ENCODE measurements at places on chromosomes 4 and X. TPM values are rescaled to one million over a fixed set of nuclear protein-coding genes. Genes with fewer than 3 reads are reported as not detected.

DUX4 gene
- total RNA-seq, result not detected

ARL9 gene
- 0.37 TPM for total RNA-seq

KLKB1 gene
- total RNA-seq, result not detected

ATP1B4 gene
- total RNA-seq, result not detected

CFAP99 gene
- total RNA-seq, result not detected

BANK1 gene
- total RNA-seq, result not detected

DSPP gene
- total RNA-seq, result not detected

SH3D19 gene
- not detected for total RNA-seq

ZNF630 gene
- total RNA-seq, result 1.8 TPM

ADRA2C gene
- total RNA-seq, result not detected

GAGE2A gene
- total RNA-seq, result not detected

TIMP1 gene
- 48.4 TPM for total RNA-seq

ZFP92 gene
- 0.98 TPM for total RNA-seq

BST1 gene
- total RNA-seq, result 0.66 TPM

EDNRA gene
- total RNA-seq, result not detected

PRAF2 gene
- total RNA-seq, result 9.1 TPM
